Osteocyte (in vitro differentiated cells): ENCODE measurements at places on chromosomes 11 and 22. TPM values are rescaled to one million over a fixed set of nuclear protein-coding genes. Genes with fewer than 3 reads are reported as not detected.

Gene TMEM45B
- not detected in 2 replicates for total RNA-seq

Gene TRIM49
- total RNA-seq = not detected in 2 replicates

- no peak for DNase-seq
These were observed 276.6 kb upstream of the CADM1 start for GRCh38 chr11:115780646-115781362.

- no peak for DNase-seq
These were observed 149.3 kb downstream of the FBXO7 start for GRCh38 chr22:32623943-32624342.

- no peak for DNase-seq
These were observed 17.8 kb upstream of the RRM1 start for GRCh38 chr11:4076774-4077173.

- no peak for DNase-seq
These were observed 6.3 kb downstream of the PRDM10 start for GRCh38 chr11:129996113-129996870.

DNA sequence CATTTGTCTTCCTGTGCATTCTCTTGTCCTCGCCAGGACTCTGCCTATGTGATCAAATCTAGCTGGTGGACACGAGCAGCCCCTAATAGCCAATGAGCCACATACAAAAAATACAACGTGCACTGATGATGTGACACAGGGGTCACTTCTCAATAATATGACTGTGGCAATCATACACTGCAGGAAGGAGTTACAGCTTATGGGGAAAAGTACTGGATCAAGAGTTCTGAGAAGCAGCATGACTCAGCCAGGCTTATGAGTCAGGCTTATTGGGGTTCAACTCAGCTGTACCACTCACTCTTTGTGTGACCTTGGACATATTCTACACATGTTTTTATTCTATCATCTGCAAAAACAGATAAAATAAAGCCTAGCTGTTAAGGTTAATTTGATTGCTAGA lies 889.4 kb upstream of the TENM4 start:
- no peak for DNase-seq

DNA sequence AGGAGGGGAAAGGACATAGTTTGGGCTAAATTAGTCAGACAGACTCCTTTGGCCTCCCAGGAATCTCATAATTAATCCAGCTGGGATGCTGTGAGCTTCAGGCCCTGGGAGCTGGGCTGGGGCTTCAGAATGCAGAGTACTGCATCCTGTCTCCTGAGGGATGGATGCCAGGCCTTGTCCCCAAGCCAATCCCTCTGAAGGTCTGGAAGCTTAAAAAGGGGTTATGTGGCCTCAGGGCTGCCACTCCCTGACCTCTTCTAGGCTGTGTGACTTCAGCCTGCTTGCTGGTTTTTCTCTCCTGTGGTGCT lies 6.9 kb upstream of the LRRC32 start:
- DNase-seq = no peak

DNA sequence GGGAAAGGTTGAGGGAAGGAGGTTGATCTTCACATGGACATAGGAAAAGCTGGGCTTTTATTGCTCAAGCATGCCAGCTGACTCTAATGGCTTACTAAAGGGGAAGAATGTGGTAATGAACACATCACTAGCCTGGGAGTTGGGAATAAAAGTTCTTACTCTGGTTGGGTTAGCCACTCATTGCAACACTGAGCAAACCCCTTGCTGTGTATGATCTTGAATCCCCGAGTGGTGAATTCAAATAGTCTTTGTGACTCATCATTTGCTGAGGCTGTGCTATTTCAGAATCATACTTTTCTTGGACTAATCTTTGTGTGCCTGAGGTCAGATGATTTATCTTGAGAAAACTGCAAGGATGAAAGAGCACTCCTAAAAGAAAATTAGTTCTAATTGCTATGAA lies 304.1 kb upstream of the ANO5 start:
- no peak for DNase-seq

GRCh38 chr11:130490682-130491449 lies 42.4 kb downstream of the ADAMTS15 start:
- no peak for DNase-seq

- DNase-seq = peak; percentile 48
These were observed 20.6 kb upstream of the PRDM10 start for GRCh38 chr11:130023204-130023603.

Gene BTG4
- not detected in 2 replicates for total RNA-seq

DNA sequence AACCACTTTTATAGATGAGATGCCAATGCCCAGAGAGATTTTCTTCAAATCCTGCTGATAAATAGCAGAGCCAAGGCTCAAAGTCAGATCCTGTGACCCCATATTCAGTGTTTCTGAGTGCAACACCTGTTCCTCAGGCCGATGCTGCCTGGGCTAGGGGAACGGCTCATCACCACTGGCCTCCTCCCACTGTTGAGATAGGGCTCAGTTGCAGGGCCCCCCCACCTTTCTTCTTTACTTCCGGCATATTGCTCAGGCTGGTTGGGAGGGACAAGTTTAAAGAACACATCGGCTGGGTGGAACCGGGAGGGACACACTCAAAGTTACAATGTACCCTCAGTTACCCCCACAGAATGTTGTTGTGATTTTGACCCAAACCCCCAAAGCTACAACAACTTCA lies 88.3 kb upstream of the CRTAM start:
- no peak for DNase-seq

Gene AHNAK
- total RNA-seq = 462 and 503 TPM in 2 replicates
